ENCODE measurements at places on chromosomes 5 and 9.

DNA sequence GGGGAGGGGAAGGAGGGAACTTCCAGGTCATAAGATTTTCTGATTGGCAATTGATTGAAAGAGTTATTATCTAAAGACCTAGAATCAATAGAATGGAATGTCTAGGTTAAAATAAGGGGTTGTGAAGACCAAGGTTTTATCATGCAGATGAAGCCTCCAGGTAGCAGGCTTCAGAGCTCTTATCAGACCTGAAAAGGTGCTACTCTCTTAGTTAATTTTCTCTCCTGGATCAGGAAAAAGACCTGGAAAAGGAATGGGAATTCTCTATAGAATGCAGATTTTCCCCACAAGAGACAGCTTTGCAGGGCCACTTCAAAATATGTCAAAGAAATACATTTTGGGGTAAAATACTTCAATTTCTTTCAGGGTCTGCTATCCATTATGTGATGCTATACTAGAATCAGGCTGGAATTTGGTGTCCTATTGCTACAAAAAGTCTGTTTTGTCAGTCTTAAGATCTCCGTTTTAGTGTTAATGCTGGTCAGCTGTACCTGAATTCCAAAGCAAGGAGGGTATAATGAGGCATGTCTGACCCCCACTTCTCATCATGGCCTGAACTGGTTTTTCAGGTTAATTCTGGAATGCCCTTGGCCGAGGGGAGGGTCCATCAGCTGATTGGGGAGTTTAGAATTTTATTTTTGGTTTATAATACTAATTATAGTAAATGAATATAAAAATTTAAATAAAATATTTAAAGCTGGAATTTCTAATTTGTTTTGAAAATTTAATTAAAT is 16.6 kb upstream of the STOM start:
- DNase-seq = no peak

GRCh38 chr5:154758493-154758892 is 3.3 kb downstream of the LARP1 start:
- no peak for DNase-seq

DNA sequence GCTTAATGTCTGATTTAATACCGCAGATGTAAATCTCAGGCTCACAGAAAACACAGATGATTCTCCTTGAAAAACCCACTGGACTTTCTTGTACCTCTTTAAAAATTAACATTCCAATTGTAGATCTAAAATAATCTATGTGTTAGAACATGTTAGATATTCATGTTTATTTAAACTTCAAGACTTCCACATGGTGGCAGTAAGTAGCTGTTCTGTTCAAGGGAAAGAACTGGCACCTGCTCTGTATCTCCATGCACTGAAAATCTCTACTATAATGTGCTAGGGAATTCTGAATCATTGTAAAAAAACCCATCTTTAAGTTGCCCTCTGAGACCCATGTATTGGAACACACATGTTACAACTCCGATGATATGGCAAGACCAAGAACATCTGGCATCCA is 366.9 kb downstream of the DMRTA1 start:
- DNase-seq = peak; percentile 43

- DNase-seq = no peak
These were observed 41.6 kb downstream of the PTAR1 start for GRCh38 chr9:69718218-69718617.

DNA sequence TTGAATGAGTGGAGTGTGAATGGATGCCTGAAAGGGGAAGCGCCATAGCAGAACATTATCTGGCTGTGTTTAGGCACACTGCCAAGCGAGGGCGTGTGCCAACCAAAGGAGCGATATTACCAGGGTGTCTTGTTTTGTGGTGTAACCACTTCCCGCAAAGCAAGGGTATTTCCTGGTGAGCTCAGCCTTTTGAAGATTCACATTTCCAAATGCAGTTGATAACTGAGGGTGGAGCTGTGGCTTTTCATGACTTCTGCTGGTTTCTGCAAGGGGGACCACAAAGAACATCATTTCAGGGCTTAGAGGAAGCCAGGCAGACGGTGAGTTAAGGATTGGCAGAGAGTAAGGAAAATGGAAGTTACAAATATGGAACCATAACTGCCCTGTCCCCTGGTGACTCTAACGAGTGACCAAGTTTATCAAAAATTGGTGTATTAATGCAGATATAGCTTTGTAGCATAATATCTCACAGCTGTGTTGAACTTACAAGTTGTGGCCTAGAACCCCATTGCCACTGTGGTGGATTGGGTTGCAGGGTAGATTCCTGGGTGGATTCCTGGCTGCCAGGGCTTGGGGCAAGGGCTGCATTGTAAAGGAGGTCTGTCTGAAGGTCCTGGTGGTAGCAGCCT is 71.4 kb downstream of the RALGPS1 start:
- peak; percentile 68 for DNase-seq

- DNase-seq = no peak
These were observed 76.2 kb upstream of the SPIN1 start for GRCh38 chr9:88312045-88312444.

DNA sequence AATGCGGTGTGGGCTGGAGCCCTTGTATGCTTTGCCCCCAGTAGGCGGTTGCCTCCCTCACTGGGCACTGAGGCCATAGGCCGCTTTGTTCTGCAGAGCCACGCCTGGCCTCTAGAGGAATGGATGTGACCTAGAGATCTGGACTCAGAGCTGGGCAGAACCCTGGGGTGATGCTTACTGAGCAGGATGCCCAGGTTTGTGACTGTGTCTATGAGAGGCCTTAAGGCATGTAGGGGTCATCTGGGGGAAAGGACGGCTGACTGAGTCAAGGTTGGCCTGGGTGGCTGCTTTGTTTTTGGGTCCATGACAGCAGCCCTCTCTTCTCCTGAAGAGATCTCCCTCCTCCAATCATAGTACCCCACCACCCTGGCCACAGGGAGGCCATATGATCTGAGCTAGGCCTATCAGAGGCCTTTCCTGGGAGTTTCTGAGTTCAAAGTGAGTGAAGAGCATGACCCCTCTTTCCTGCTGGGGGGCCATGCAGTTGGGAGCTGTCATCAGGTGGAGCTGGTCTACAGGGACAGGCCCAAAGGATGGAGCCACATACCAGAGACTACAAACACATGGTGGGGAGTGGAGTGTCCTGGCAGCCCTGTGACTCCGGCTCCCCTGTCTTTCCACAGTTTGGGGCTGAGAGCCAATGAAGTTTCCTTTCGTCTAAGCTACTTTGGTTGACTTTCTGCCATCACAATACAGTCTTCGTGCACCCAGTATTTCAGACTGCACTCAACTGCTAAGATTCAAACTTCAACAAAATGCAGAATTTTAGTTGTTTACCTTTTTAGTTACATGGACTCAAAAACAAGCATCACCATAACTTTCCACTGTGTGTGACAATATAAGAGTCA is 165.4 kb downstream of the AUH start:
- DNase-seq = no peak

- no peak for DNase-seq
These were observed 53.2 kb downstream of the GNA14 start for GRCh38 chr9:77594963-77595362.

DNA sequence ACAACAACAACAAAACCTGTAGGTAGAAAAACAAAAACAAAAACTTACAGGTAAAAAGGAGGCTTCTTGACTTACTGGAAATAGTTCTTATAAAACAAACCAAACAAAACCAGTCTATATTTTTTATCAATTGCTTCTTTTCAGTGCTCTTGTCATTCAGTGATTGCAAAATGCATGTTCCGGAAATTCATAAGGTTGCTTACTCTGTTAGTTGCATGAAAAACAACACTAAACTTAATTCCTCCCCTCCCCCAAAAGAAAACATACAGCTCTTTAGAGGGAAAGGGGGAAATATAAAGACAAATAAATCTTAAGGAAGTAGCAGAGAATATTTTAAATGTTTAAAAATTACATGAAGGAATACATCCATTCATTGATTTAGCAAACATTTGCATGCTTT is 19.1 kb downstream of the CPEB4 start:
- DNase-seq = no peak

GRCh38 chr5:45793638-45794532 is 97.7 kb upstream of the HCN1 start:
- DNase-seq = no peak

DNA sequence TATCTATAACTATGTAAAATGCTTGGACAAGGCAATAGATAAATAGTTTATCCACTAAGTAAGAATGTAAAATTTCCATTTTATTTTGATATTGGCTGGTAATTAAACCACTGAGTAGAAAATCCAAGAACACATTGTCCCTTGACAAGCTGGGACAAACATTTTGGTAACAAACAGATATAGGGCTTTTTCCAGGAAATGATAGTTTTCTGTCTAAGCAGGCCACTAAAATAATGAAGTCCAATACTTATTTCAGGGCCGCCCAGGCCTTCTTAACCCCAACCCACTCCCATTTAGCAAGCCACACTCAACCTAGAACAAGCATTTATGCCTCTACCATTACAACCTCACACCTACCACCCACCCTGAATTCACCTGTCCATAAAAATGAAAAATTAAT is 368.6 kb downstream of the PRELID2 start:
- DNase-seq = no peak

GRCh38 chr5:157059891-157060290 is 975 bp upstream of the HAVCR1 start:
- DNase-seq = no peak

DNA sequence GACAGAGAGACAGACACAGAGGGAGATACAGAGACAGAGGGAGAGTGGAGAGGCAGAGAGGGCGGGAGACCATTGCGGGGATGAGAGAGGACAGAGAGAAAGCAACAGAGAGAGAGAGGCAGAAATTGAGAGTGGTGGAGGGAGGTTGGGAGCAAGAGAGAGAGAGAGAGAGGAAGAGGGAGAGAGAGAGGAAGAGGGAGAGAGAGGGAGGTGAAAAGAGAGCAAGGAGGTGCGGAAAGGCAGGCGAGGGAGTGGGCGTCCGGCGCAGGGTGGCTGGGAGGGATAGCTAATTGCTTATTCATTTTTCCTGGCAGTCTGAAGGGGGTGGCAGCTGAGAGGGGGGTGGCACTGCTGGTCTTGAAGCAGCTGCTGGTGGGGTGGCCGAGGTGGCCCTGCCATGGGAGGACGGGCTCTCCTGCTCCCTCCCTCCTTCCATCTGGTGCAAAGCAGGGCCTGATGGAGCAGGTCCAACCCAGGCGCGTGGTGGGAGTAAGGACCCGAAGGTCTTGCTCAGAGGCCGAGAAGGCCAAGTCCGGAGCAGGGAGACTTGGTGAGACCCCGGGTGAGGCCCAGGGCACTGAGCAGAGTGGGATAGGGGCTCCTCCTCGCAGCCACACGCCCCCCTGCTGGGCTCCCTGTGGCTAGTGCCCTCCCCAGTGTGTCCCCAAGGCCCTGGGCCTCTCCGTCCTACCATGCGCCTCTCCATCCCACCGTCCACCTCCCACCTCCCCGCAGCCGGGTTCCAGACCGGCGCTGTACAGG is 25.3 kb upstream of the RNU6ATAC start:
- no peak for DNase-seq

GRCh38 chr5:81789033-81789432 is 38.1 kb upstream of the SSBP2 start:
- no peak for DNase-seq

DNA sequence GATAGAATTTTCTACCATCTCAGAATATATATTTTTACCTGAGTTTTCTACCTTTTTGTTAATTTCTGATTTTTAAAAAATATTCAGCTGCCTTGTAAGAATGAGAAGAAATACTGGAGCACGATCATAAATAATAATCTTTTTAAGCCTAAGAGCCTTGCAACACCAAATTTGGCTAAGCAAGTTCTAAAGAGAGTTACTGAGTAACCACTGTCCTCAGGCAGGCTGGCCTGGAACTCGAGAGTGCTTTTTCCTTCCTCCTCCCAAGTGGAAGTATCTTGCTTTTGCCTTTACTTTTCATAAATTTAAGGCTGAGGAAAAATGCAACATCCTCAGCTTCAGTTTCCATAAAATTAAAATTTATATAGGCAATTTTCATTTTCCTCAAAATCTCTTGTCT is 21.0 kb downstream of the GLRX start:
- DNase-seq = no peak

DNA sequence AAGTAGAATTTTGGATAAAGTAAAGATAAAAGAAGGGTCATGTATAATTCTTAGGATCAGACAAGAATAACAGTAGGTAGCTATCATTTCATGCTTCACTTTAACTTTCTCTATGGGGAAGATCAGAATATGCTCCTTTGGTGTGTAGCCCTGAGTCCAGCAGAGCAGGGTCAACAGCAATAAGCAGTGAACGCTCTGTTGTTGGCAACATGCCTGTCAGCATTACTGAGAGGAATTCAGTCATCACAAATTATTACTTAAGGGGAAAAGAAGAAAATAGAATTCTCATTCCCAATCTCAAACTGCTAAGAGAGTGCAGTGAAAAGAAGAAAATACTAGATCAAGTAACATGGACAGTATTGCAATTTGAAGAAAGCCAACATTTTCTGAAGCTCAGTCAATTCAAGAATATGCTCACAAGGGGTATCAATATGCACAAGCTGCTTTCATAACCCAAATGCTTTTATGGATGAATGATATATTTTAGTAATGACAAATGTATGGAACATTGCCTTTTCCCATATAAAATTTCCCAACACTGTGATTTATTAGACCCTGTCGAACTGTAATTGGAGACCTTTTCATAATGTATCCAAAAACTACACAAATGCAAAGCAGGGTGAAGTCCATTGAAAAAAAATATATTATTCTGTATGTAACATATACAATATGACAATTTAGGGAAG is 1359.4 kb downstream of the EFNA5 start:
- DNase-seq = no peak

DNA sequence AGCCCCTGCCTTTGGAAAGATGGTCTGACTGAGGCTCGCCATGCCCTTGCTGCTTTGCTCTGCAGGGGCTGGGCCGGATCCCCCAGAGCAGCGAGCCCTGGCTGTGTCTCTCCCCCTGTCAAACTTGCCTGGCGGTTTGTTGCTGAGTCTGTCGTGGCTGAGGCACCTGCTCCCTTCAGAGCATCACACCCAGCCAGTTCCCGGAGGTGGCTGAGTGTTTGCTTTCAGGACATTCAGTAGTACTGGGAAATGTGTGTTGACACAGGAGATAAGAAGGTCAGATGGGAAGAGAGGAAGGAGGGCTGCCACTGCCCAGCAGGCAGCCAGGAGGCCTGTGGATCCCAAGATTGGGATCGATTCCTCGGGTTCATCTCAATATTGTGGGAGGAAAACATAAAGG is 62.9 kb downstream of the GADD45G start:
- DNase-seq = no peak

- DNase-seq = no peak
These were observed 18.3 kb downstream of the SH3TC2 start for GRCh38 chr5:149044453-149045088.

DNA sequence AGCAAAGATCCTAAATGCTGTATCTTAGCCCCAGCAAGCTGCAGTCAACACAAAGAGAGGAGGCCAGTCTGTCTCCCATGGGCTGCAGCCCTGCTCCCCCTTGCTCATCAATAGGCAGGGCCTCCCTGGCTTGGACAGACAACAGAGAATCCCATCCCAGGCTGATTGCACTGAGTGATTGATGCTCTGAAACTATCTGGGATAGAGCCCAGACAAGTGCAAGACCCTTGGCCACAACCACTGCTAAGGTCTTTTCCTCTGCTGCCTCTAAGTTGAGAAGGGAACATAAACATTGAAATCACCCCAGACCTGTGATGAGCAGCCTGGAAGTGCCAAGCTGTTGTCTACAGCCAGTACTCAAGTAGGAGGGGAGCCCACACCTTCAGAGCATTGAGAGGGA is 661.0 kb upstream of the CDH18 start:
- DNase-seq = no peak
